ENCODE measurements at places on chromosomes 1 and 21.
A peak's percentile ranks its signal among the peaks of the same experiment; 100 is the strongest.

- no peak for DNase-seq
Measured at GRCh38 chr21:44585892-44586291, 5.5 kb upstream of the KRTAP10-5 start.

- no peak for DNase-seq
Measured at GRCh38 chr1:179549368-179549700, 26.4 kb downstream of the NPHS2 start.

GRCh38 chr1:198630863-198631262 is 8.0 kb upstream of the PTPRC start:
- no peak for DNase-seq

DNA sequence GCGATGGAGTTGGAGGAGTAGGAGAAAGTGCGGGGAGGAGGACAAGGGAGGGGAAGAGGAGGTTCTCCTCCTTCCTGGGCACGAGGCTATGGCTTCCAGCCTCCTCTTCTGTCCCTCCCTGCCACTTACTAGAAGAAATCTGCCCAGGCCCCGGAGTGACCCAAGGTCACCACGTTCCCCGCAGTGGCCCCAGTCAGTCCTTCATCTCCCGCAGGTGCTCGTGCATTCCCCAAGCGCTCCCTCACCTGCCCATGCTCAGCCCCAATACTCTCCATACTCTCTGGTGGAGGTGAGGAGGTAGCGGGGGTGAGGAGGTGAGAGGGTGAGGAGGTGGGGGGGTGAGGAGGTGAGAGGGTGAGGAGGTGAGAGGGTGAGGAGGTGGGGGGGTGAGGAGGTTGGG is 85.4 kb downstream of the CCDC185 start:
- no peak for DNase-seq

DNA sequence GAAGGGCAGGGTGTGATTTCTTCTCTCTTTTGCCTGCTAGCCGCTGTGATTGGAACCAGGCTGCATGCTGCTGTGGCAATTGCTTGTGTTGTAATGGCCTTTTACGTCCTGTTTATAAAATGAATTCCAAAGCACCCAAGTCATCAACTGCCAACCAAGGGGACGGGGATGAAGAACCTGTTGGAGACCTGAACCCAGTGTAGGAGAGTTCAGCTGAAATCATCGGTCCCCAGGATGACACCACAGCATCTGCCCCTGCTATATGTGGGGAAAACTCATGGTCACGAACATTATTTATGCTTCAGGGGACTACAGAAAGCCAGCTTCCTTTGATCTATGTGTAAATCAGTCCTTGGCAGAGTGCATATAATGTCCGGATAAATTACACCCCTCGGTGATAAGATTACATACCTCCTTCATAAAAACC is 3.8 kb downstream of the TMEM167B start:
- no peak for DNase-seq

GRCh38 chr1:183635099-183635605 is 431 bp downstream of the ARPC5 start:
- DNase-seq: peak; percentile 27

DNA sequence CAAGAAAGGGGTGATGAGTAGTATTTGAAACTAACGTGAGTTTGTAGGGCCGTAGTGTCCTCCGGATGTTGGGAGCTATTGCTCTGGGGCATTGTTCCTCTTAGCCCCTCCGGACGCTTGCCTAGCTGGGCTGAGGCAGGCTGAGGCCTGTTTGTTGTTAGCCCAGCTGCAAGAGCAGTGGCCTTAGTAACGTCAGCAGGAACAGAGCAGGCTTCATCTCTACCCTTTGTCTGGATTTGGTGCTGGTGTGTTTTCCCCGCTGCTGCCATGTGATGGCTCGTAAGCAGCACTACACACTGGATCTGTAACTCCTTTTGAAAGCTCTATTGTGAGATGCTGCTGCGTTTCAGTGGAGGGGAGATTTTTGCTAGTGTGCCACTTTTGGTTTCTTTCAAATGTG is 57.6 kb downstream of the DNM3 start:
- DNase-seq: no peak

GRCh38 chr1:160748878-160749269 is 9.8 kb downstream of the SLAMF7 start:
- DNase-seq: no peak

Measured in stimulated activated CD4-positive, alpha-beta T cell treated with anti-CD3 and anti-CD28 coated beads, Interleukin-4, amount 100 ng/mL, for 24 hours (primary cell).